ENCODE measurements at places on chromosomes 5 and 9. TPM values are rescaled to one million over a fixed set of nuclear protein-coding genes. Genes with fewer than 3 reads are reported as not detected.

Gene INSL6
- not detected for total RNA-seq

Gene DND1
- 1.2 TPM for total RNA-seq

Gene PLAC8L1
- not detected for total RNA-seq

Gene C9orf153
- 0.95 TPM for total RNA-seq

Measured in lower lobe of right lung (tissue), 2 donors.